GM03348 (cell line): ENCODE measurements at places on chromosomes 6 and 20.

DNA sequence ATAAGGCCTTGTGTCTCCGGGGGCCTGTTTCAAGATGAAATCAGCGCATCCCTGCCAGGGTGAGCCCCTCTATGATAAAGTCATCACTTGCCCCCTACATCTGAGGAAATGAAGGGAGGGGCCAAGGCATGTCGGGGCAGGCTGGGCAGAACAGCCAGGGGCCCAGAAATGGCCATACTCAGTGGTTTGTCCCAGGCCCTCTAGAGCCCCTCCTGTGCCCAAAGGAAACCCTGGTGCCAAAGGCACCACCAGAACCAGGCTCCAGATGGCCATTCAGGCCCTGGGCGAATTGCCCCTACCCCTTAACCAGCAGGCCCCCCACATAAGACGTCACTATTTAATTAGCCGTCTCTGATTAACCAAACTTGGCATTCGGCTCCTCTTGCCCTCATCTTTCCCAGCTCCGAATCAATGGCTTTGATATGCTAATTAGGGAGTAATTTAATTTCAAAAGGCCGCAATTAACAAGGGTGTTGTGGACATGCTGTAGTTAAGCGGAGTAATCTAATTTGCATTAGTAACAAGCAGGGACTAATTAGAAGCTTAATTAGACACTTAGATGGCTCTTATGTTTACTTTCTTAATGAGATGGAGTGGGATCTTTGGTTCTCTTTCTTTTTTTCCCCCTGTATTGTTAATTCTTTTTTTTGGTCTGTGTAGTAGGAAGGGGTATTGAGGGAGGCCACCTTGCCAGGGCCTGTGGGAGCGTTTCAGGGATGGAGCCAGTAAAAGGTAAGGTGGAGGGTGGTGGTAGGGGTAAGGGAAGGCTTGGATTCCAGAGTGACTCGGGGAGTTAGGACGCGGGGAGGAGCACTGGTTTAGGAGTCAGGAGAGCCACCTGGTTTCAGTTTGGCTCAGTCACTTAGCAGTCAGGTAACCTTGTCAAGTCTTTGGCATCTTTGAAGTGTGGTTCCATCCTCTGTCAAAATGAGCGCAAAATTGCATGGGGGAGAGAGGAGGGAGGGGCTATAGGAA, 9.4 kb downstream of the FOXP4 start:
- DNase-seq = no peak

DNA sequence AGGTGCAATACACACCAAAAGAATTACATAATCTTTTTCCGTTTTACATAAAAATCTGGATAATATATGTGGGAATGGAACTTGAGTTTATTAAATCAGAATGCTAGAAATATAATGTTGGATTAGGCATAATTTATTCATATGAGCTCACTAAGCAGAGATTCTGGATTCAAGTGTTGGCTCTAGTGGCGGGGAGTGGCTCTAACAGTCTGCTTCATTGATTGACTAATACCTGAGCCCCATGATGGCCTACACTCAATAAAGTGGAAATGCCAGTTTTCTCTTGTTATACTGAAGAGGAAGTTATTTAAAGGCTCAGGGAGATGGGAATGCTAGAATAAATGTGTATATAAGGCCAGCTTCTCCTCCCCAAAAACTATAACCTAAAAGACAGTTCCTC, 285.5 kb upstream of the MOCS1 start:
- DNase-seq = no peak

- DNase-seq = no peak
Observed at GRCh38 chr6:26249707-26249956, 115.4 kb upstream of the BTN3A2 start.

GRCh38 chr6:424741-425417, 33.3 kb downstream of the IRF4 start:
- DNase-seq = no peak

GRCh38 chr6:90370493-90370959, 73.9 kb upstream of the BACH2 start:
- no peak for DNase-seq

- no peak for DNase-seq
Observed at GRCh38 chr20:5871459-5872410, 78.6 kb downstream of the TRMT6 start.
